H1 (cell line): ENCODE measurements at places on chromosomes 7 and 10. TPM values are rescaled to one million over a fixed set of nuclear protein-coding genes. Genes with fewer than 3 reads are reported as not detected.

The ZC3HAV1L gene
- 7.0 and 7.1 TPM in 2 replicates for total RNA-seq

GRCh38 chr10:35203745-35204144 is 77.1 kb downstream of the CREM start:
- H3K4me3 ChIP-seq = no peak overlapping the region
- no peak for DNase-seq

- H3K36me3 ChIP-seq = no peaks in the 10 kb centered on the region
- H3K4me1 ChIP-seq = peaks cover 31% of the 10 kb centered on the region
- no peaks in the 10 kb centered on the region for H3K27me3 ChIP-seq
- no peak overlapping the region for H3K27ac ChIP-seq
- no peak overlapping the region for H3K4me3 ChIP-seq
- DNase-seq = no peak
Measured at GRCh38 chr10:132890301-132890700, 52.1 kb downstream of the CFAP46 start.

DNA sequence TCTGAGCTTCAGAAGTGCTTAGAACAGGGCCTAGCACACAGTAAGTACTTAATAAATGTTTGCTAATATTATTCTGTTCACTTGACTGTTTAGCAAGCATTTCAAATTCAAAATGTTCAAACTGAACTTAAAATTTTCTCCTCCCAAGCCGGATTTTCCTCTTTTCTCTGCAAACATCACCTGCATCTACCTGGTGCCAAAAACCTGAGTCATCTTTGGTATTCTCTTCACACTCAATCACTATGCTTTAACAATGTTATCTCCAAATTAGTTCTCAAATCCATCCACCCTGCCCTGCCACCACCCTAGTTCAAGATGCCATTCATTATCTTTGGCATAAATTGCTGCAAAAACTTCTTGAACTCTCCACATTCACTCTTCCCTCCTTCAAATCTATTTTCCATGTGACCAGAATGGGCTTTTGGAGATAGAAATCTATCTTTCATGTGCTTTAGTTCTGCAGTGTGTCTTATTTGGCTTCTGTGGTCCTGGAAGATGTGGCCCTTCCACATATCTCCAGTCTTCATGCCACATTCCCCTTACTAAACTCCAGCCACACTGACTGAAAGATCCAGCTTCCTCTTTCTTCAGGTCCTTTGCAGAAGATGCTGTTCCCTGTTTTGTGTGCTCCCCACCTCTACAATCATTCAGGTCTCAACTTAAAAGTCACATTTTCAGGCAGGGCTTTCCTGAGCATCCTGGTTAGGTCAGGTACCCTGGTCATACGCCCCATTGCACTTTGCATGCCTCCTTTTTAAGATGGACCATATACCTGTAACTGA is 2.0 kb downstream of the GGCT start:
- H3K4me3 ChIP-seq = no peak overlapping the region
- H3K27ac ChIP-seq = no peak overlapping the region
- DNase-seq = no peak
- peaks cover 6% of the 10 kb centered on the region; the same call in 1 of the 2 replicates for H3K4me1 ChIP-seq
- no peaks in the 10 kb centered on the region for H3K27me3 ChIP-seq
- H3K36me3 ChIP-seq = peaks cover 21% of the 10 kb centered on the region

- H3K4me1 ChIP-seq = peaks cover 7% of the 10 kb centered on the region
- peaks cover 26% of the 10 kb centered on the region for H3K27me3 ChIP-seq
- no peak overlapping the region for H3K27ac ChIP-seq
- DNase-seq = no peak
- H3K36me3 ChIP-seq = no peaks in the 10 kb centered on the region
Measured at GRCh38 chr10:103850572-103850895, 4.8 kb downstream of the SH3PXD2A start.

The SFTPA2 gene
- total RNA-seq = not detected in 2 replicates

GRCh38 chr10:13271552-13272163 is 28.2 kb downstream of the PHYH start:
- no peak overlapping the region; the same call in 1 of the 2 replicates for H3K4me3 ChIP-seq
- no peaks in the 10 kb centered on the region for H3K36me3 ChIP-seq
- peak; percentile 91 for DNase-seq
- peak overlapping the region; percentile 36; the same call in 1 of the 2 replicates for H3K27ac ChIP-seq

The ADRA2A gene
- total RNA-seq = 5.9 and 7.3 TPM in 2 replicates

GRCh38 chr10:95564291-95564690 is 3.1 kb upstream of the SORBS1 start:
- DNase-seq = no peak
- no peak overlapping the region for H3K4me3 ChIP-seq
- H3K36me3 ChIP-seq = no peaks in the 10 kb centered on the region
- no peaks in the 10 kb centered on the region for H3K27me3 ChIP-seq
- peaks cover 3% of the 10 kb centered on the region for H3K4me1 ChIP-seq

- no peak overlapping the region for H3K27ac ChIP-seq
- no peaks in the 10 kb centered on the region for H3K4me1 ChIP-seq
- no peaks in the 10 kb centered on the region for H3K36me3 ChIP-seq
- no peak for DNase-seq
- H3K27me3 ChIP-seq = no peaks in the 10 kb centered on the region
Measured at GRCh38 chr7:15515252-15515651, 46.6 kb downstream of the AGMO start.

The NEBL gene
- total RNA-seq = 10.5 TPM in 2 replicates

DNA sequence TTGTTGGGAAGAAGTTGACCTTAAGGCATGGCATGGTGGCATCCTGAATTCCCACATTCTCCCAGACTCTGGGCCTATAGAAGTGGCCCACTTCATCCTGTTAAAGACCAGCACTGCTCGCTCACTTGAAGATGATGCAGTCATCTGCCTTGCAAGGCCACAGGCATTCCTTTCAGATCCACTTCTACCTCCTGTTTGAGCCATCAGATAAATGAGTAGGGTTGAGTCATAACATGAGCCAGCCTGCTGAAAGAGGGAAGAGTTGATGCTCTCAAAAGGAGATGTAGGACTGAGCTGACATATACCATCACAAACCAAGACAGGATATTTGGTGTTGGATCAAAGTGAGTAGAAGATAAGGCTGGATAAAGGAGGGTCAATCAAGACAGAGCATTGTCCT is 1.5 kb upstream of the EBLN1 start:
- H3K36me3 ChIP-seq = no peaks in the 10 kb centered on the region
- no peak for DNase-seq
- no peaks in the 10 kb centered on the region for H3K4me1 ChIP-seq
- H3K27ac ChIP-seq = no peak overlapping the region

- H3K4me3 ChIP-seq = no peak overlapping the region
- DNase-seq = no peak
- no peaks in the 10 kb centered on the region for H3K27me3 ChIP-seq
- no peaks in the 10 kb centered on the region for H3K4me1 ChIP-seq
Measured at GRCh38 chr7:13725591-13725990, 263.9 kb downstream of the ETV1 start.

The ANKRD2 gene
- not detected in 2 replicates for total RNA-seq

- no peak overlapping the region for H3K4me3 ChIP-seq
- H3K4me1 ChIP-seq = no peaks in the 10 kb centered on the region
- H3K27me3 ChIP-seq = no peaks in the 10 kb centered on the region
Measured at GRCh38 chr7:23335621-23336020, 36.5 kb downstream of the MALSU1 start.

The SPDYE5 gene
- total RNA-seq = not detected in 2 replicates

The POM121C gene
- total RNA-seq = 56.8 and 58.0 TPM in 2 replicates

- no peaks in the 10 kb centered on the region for H3K27me3 ChIP-seq
- 0 out of 2 replicates have a peak overlapping the region, but pooled peaks have one; percentile 4 for H3K27ac ChIP-seq
Measured at GRCh38 chr7:151508991-151509390, 10.7 kb downstream of the RHEB start.

- H3K36me3 ChIP-seq = peaks cover 27% of the 10 kb centered on the region
- H3K4me3 ChIP-seq = no peak overlapping the region
- H3K27me3 ChIP-seq = no peaks in the 10 kb centered on the region
- no peaks in the 10 kb centered on the region for H3K4me1 ChIP-seq
- no peak for DNase-seq
Measured at GRCh38 chr7:123705211-123705901, 43.4 kb downstream of the WASL start.

DNA sequence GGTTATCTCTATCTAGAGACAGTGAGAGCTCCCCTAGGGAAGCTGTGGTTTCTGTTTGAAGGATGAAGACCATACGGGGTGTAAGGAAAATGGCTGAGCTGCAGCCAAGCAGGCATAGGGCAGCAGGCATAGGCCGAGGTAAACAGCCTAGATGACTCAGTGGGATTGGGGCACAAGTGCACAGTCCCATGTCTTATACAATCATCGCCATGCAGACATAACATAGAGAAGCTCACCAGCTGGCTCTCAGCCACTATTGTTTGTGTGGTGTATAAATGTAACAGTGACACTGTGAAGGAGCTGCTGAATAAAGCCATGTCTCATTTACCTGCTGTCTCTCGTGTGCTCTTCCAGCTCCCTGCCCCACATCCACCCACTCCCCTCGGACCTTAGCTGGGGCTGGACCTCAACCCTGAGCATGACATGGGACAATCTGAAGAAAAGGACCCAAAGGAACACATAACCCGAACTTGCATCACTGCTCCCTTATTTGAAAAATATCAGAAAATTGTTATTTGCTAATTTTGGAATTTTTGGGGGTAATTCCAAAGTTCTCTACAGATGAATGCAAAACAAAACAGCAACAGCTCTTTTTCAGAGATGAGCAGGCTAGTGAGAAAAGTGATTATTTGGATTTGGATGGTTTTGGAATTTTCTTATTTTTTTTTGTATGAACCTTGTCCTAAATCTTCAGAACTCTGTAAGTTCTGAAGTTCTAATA is 582.7 kb downstream of the REEP3 start:
- no peaks in the 10 kb centered on the region for H3K4me1 ChIP-seq
- H3K4me3 ChIP-seq = no peak overlapping the region
- no peaks in the 10 kb centered on the region for H3K27me3 ChIP-seq
- no peak for DNase-seq

The IL2RA gene
- not detected in 2 replicates for total RNA-seq

DNA sequence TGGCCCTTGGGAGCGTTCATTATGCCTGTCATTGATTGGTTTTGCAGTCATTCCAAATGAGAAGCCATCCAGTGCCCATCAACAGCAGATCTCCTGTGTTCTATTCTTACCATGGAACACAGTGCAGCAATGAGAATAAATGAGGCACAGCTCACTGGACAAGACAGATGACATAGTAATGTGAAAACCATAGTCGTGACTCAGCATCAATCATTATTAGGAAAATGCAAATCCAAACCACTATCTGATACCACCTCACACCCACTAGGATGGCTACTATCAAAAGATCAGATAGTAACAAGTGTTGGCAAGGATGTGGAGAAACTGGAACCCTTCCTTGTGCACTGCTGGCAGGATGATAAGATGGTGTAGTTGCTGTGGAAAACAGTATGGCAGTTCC is 144.7 kb downstream of the ARHGAP22 start:
- no peak overlapping the region for H3K27ac ChIP-seq
- no peaks in the 10 kb centered on the region for H3K36me3 ChIP-seq
- no peaks in the 10 kb centered on the region for H3K4me1 ChIP-seq
- no peak for DNase-seq

The EIF3B gene
- 306 and 316 TPM in 2 replicates for total RNA-seq

- H3K27me3 ChIP-seq = no peaks in the 10 kb centered on the region
- no peak for DNase-seq
- no peak overlapping the region for H3K27ac ChIP-seq
- no peak overlapping the region for H3K4me3 ChIP-seq
- H3K4me1 ChIP-seq = no peaks in the 10 kb centered on the region
- no peaks in the 10 kb centered on the region for H3K36me3 ChIP-seq
Measured at GRCh38 chr10:48490946-48491345, 113.9 kb downstream of the ARHGAP22 start.

DNA sequence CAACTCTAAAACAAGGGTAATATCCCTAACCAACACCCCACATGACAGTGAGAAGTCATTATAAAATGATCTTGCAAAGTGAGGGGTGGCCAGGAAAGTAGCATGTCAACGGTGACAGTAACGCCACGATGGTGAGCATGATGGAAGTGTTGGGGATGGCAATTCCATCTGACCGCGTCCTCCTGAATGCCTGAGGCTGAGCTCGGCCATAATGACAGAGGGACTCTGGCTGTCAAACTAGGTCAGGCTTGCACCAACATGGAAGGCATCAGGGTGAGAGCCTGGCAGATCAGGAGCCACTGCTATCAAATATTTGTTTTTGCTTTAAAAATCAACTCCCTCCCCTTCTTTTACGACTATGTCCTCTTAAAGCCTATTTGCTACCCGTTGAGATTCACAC is 55.7 kb upstream of the EFCAB10 start:
- H3K27ac ChIP-seq = no peak overlapping the region
- H3K36me3 ChIP-seq = peaks cover 29% of the 10 kb centered on the region
- no peaks in the 10 kb centered on the region for H3K27me3 ChIP-seq
- no peak overlapping the region for H3K4me3 ChIP-seq
- H3K4me1 ChIP-seq = peaks cover 25% of the 10 kb centered on the region

The ZNF804B gene
- total RNA-seq = not detected in 2 replicates

- no peak overlapping the region for H3K4me3 ChIP-seq
- no peaks in the 10 kb centered on the region for H3K27me3 ChIP-seq
- H3K27ac ChIP-seq = no peak overlapping the region
- no peaks in the 10 kb centered on the region for H3K4me1 ChIP-seq
- DNase-seq = no peak
- H3K36me3 ChIP-seq = no peaks in the 10 kb centered on the region
Measured at GRCh38 chr7:133873631-133874030, 253.5 kb upstream of the LRGUK start.

DNA sequence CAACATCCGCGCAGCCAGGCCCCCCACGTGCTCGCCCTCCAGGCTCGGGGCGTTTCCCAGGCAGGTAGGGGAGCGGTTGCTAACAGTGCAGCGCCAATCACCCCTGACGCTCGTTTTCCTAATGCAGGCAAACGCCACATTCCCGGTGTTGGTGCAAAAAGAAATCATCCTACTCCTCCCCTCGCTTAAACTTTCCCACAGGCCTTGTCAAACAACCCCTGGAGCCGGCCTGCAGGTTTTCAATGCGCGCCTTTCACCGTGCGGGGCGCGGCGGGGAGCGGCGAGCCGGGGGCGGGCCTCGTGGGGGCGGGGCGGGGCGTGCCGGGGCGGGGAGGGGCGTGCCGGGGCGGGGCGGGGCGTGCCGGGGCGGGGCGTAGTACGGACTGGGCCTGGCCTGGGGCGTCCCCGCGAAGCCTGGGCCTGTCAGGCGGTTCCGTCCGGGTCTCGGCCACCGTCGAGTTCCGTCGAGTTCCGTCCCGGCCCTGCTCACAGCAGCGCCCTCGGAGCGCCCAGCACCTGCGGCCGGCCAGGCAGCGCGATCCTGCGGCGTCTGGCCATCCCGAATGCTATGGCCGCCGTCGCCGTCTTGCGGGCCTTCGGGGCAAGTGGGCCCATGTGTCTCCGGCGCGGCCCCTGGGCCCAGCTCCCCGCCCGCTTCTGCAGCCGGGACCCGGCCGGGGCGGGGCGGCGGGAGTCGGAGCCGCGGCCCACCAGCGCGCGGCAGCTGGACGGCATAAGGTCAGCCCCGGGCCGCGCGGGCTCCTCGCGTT is at the start of gene ECHDC3:
ECHDC3 (plus strand) TSS at position 374 of the 770 bp plus-strand sequence; CDS start at position 569, 195 bp downstream.
- H3K27ac ChIP-seq = no peak within 1 kb of the TSS
- no peak for DNase-seq
- H3K4me3 ChIP-seq = peak within 1 kb of the TSS; percentile 36
- H3K4me1 ChIP-seq = peaks cover 8% of the 10 kb centered on the region
- no peaks in the 10 kb centered on the region for H3K27me3 ChIP-seq

- no peak for DNase-seq
- H3K4me1 ChIP-seq = no peaks in the 10 kb centered on the region
- no peak overlapping the region for H3K4me3 ChIP-seq
- no peaks in the 10 kb centered on the region for H3K36me3 ChIP-seq
- H3K27ac ChIP-seq = no peak overlapping the region
- H3K27me3 ChIP-seq = no peaks in the 10 kb centered on the region
Measured at GRCh38 chr7:84614821-84615501, 420.4 kb upstream of the SEMA3A start.

The BTRC gene
- 24.7 and 28.1 TPM in 2 replicates for total RNA-seq

GRCh38 chr7:50704844-50705243 is 77.9 kb downstream of the GRB10 start:
- H3K36me3 ChIP-seq = 0 out of 2 replicates have a peak, but pooled peaks cover 3% of the 10 kb centered on the region
- H3K27me3 ChIP-seq = no peaks in the 10 kb centered on the region
- no peak overlapping the region for H3K27ac ChIP-seq
- H3K4me3 ChIP-seq = no peak overlapping the region
- DNase-seq = no peak

- no peak overlapping the region for H3K4me3 ChIP-seq
- H3K4me1 ChIP-seq = peaks cover 2% of the 10 kb centered on the region
- no peaks in the 10 kb centered on the region for H3K27me3 ChIP-seq
Measured at GRCh38 chr10:3666525-3667302, 118.3 kb downstream of the KLF6 start.
